ENCODE measurements at places on chromosomes 3 and 15.

- no peak for DNase-seq
Observed at GRCh38 chr15:80595396-80595795, 99.7 kb upstream of the ABHD17C start.

- DNase-seq, result no peak
Observed at GRCh38 chr15:67468416-67468815, 52.5 kb upstream of the C15orf61 start.

DNA sequence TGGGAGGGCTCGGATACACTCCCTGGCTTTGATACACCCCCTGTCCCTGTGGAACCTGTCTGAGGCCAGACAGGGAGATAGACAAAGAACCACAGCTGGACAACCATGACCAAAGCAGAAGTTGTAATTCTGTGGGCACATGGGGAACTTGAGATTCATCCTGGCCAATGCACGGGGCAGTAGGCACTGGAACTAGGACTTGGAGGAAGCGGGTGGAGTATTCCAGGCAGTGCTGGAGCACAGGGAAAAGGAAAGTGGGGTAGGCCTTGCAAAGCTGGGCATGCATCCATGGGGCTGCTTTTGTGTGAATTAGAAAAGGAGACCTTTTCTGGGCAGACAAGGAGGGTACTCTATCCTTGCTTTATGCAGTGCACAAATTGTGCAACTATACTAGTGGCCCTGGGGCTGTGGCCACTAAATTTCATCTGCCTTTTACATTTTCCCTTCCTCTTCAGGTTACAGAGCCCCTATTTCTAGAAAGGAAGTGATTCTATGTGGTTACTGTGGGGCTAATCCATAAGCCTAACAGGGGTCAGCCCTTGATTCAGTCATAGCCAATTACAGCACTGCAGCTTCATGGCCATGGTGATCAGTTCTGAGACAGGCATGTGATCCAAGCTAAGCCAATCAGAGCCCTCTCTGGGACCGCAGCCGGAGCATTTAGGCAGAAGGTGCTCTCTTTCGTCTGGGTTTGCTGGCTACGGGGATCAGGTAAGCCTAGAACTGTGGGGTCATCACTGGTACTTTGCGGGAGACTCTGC is 21.0 kb downstream of the CRABP1 start:
- peak; percentile 66 for DNase-seq

DNA sequence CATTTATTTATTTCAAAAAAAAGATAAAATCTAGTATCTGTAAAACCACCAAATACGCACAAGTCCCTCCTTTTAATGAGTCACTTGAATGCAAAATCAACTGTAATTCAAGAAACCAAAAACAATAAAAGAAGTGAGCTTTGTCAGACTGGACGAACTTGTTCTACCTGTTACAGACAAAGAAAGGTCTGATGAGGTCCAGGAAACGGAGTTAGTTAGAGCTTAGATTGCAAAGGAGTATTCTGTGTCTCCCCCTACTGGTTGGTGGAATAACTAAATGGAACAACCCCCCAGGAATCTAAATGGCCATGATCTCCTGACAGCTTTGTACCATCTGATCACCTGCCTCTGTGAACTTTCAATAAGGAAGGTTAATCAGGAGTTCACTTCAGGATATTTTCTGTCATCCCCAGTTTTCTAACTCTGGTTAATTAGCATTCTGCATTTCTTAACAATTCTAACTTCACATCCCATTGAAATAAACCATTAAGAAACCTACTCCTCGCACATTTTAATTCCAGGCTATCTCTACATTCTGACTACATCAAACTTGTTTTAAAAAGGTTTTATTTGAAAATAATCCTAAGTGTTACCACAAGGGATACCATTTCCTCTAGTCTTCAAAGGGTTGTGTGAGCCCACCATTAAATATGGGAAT is 333.0 kb upstream of the SATB1 start:
- peak; percentile 74 for DNase-seq

GRCh38 chr15:71325481-71325880 is 210.2 kb downstream of the THSD4 start:
- no peak for DNase-seq

DNA sequence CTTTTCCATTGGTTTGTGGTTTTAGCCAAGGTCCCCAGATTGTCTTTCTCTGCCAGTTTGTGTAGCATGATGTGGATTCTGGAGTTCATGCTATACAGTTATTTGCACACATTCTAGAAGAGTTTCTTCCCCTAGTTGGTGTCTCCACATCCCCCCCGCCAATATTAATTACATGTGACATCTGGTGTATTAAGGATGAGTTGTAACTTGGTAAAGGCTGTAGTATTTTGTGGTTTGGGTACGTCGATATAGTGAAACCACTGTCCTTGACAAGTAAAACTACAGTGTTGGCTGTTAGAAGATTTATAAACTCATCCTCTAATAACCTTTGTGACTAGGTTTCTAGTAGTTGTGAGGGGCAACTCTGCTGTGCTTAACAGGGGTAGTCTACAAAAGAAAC is 23.7 kb upstream of the P4HTM start:
- no peak for DNase-seq

DNA sequence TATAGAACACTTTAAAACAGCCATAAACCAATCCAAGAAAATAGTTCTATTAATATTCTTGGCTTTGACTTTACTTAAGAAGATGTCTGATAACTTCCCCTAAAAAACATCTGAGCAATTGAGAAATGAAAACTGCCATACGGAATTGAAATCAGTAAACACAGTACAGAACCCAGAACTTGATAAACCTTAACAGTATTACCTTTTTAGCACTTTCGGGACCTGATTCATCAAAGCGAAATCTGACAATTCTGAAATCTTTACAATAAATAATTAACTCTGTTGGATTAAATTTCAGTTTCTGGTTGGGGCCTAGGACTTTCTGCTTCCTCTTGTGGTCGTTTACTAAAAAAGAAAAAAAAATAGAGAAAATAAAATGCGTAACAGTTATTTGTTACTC is 17.3 kb downstream of the MTMR10 start:
- DNase-seq, result peak; percentile 9

DNA sequence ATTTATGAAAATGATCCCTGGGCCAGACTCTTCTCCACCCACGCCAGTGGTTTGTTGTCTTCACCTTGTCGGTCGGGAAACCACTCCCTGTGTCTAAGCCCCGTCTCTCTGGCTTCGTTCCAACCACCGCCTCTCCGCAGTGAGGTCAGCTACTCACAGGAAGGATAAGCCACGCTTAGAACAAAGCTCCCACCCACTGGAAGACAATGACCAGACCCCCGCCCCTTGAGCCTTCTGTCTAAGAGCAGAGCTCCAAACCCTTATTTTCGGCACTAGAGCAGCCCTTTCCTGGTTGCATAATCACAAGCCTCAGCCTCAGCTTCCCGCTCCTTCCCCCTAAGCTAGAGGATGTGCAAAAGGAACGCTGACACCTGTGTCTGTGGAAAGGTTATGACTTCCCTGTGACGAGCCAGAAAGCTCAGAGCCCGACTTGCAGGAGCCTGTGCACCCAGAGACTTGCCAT is 114.9 kb upstream of the MEF2A start:
- DNase-seq, result peak; percentile 54

DNA sequence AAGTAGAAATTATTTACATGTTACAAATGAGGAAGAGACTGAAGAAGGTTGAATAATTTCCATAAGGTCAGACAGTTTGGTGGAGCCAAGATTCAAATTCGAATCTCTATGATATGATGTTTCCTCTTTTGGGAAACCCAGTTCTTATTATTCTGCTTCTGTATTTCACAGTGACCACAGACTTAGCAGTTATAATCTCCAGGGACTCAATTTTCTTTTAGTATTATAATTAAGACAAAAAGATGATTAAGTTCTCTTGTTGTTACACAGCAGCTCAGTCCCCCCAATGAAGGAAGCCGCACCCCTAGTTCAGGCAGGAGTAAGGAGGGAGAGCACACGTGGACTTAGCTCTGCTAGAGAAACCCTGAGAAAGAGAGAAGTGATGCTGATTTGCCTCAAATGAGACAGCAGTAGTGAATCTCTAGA is 130.6 kb downstream of the CCNL1 start:
- peak; percentile 50 for DNase-seq

GRCh38 chr3:11634081-11634635 is 9.6 kb downstream of the VGLL4 start:
- DNase-seq, result no peak

DNA sequence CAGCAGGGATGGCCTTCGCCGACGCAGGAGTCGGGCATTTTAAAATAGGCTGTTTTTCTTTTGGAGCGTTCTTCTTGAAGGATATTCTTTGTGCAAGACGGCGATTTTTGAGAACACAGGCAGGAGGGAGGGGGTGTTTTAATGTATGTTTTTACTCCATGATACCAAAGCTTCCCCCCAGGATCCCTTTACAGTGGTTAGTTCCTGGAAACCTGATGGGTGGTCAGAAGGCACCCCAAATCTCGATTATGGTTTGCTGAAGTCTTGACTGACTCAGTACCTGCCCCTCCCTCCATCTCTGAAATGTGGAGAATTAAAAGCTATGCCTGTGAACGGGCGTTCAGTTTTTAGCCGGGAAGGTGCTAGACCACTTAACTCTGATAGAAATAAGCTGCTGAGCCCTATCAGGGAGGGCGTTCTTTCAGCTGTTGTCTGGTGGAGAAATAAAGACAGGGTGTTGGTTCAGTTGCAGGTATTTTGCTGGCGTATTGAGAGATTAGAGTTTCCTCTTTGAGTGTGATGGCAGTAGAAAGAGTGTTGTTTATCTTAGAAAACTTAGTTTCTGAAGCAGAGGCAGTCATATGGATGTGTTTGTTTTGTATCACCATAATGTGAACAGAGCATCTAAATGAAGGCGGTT is 3.4 kb downstream of the IGF1R start:
- no peak for DNase-seq

GRCh38 chr3:25151281-25151902 is 276.7 kb upstream of the RARB start:
- DNase-seq, result no peak

GRCh38 chr3:72185549-72186399 is 400.8 kb upstream of the PROK2 start:
- DNase-seq, result peak; percentile 36

- DNase-seq, result no peak
Observed at GRCh38 chr3:160660902-160661301, 16.1 kb upstream of the ARL14 start.

DNA sequence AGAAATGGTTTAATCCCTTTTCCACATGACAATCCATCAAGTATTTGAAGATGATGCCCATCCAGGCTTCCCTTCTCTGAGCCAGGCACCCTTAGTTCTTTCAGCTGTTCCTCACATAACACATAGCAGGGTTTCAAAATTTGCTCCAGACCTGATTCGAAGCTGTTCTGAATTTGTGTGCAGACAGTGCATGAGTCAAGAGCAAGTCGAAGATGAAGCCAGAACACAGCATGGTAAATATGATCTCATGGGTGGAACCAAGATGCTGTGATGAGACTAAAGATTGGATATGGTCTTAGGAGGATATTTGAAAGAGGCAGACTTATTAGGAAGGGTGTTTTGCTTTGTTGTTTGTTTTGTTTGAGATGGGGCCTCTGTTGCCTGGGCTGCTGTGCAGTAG is 32.6 kb upstream of the PDE8A start:
- DNase-seq, result no peak

DNA sequence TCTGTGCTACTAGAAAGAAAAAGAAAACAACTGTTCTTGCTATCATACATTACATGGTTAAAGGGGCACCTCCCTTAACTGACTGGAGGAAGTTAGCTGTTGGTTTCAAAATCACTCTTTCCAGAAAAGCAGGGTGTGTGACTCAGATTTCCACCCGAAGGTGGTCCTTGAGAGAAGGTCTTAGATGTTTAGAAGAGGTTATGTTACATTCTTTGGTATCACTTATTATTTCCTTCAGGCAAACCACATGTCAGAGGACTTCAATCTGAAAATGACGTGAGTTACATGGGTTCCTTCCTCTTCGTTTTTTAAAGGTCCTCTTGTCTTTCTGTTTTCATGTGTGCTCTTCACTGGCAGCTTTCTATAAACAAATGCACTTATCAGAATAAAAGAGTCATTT is 307.9 kb upstream of the CBLB start:
- DNase-seq, result peak; percentile 15

- no peak for DNase-seq
Observed at GRCh38 chr3:116966649-116967048, 257.1 kb downstream of the TUSC7 start.

Data from inflammatory macrophage treated with lipopolysaccharide for 4 hours (primary cell).